GM19239 (cell line): ENCODE measurements at places on chromosomes 7 and 10.
A peak's percentile ranks its signal among the peaks of the same experiment; 100 is the strongest.

DNA sequence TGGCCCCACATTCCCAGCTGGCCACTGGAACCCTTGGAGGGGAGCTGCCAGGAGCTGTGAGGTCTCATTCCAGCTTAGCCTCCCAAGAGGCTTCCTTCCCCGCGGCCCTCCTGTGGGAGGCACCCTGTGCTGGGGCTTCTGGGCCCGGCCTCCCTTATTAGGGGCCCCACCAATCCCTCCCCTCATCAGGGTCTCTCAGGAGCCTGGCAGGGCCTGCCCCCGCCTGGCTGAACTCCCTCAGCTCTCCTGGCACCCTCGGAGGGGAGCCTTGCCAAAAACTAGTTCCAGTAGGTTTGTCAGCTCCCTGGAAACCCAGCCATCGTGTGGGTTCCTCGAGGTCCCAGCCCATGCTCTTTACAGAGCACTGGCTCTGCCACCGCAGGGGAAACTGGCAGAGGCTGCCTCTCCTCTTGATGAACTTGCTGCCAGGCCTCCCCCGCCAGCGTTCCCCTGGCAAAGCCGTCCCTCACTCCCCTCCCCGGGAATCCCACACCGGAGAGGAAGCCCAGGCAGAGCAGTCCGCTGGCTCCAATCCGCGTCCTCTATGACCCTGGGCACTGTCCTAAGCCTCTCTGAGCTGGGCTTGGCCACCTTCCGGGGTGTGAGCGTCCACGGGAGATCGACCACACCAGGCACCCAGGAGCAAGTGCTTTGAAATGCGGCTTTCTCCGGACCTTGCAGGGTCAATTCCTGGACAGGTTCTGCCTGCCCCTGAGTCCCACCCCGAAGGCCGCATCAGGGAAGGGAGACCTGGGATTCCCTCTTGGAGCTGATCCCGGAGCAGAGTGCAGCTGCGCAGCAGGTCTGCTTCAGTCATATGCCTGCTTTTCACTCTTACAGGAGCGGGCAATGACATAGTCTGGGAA lies 139.8 kb downstream of the ARHGAP22 start:
- DNase-seq: no peak

GRCh38 chr10:101559596-101560297 lies 28.3 kb downstream of the POLL start:
- no peak for DNase-seq

DNA sequence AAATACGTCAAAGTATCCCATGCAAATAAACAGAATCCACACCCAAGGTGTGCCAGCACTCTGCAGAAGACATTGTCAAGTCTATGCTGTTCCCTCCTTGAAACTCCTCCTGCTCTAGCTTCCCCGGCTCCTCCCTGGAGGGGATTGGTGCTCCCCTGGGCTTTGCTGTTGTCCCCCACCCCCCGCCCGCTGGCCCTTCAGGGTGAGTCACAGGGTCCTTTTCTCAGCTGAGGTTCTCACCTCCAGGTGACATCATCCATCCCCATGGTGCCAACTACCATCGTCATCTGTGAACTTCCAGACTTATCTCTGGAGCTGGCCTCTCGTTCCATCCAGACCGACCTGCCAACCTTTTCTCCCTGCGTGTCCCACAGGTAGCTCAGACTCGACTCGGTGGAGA lies 77.0 kb downstream of the ITIH5 start:
- no peak for DNase-seq

- DNase-seq: peak; percentile 22
Observed at GRCh38 chr7:123367484-123368122, 166.8 kb downstream of the IQUB start.

DNA sequence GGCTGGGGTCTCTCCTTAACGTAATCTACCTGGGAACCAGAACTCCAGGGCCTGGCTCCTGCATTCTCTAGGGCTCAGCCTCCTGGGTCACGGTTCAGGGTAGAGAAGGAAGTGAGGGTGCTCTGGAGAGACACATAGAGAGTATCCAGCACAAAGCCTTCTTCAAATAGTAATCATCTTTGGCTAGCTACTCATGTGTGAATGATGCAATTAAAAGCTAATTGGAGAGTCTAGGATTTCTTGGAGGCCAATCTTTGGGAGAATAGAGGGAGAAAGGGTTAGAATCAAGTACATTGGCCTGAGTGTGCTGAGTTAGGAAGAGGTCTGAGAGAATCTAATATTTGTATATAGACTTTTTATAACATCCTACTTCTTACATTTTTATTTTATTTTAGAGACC lies 24.0 kb upstream of the MALRD1 start:
- DNase-seq: no peak

DNA sequence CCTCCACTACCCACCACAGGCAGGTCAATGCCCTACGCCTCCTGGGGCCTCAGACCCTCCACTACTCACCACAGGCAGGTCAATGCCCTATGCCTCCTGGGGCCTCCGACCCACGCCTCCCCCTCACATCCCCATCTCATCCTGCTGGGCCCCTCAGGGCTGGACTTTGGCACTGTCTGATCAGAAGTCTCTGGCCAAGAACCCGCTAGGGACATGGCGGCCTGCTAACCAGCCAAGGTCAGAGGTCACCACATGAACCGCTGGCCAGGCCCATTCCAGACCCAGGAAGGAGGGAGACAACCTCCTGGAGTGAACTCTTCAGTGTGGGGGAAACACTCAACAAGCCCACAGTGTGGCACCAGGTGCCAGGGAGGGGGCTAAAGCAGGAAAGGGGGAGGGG lies 55.8 kb downstream of the STK32C start:
- no peak for DNase-seq

DNA sequence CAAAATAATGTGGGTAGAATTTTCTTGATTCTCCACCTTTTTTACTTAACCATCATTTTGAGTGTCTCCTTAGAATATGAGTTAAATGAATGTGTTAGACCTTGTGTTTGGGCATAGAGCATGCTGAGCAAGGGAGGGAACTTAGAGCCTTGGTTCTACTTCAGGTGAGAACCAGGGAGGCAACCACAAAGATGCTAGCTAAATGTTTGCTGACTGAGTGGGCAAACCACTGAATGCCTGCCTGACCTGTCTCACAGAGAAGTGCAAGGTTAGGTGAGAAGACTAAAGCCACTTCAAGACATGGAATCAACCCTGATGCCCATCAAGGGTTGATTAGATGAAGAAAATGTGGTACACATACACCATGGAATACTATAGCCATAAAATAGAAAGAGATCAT lies 242.6 kb upstream of the ZNF32 start:
- no peak for DNase-seq

- DNase-seq: no peak
Observed at GRCh38 chr10:11208908-11209829, 191.5 kb downstream of the CELF2 start.

DNA sequence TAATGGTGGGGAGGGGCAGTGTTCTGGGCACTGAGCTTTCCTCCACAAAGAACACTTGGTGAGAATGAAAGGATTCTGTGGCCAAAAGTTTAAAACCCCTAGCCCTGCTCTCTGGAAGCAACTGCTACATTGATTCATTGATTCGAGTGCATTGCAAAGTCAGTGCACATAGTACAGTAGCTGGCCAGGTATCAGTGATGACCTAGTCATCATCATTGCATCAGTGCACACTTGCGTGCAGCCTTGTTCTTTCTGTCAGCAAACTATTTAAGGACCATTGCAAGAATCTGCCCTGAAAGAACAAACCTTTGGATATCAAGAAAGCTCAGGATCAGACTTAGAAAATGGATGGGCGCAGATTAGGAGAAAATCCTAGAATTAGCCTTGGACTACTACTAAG lies 47.4 kb downstream of the CUL1 start:
- no peak for DNase-seq

DNA sequence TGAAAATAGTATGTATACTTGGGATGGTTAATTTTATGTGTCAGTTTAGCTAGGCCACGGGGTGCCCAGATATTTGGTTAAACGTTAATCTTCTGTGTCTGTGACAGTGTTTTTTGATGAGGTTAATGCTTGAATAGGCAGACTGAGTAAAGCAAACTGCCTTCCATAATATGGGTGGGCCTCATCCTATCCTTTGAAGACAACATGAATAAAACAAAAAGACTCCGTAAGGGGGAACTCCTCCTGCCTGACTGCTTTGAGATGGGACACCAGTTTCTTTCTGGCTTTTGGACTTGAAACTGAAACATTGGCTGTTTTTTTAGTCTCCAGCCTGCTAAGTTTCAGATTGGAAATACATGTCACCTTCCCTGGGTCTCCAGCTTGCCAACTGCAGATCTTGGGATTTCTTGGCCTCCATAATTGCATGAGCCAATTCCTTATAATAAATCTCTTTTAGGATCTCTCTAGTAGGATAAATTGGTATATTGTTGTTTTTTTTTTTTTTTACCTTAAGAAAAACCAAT lies 59.9 kb upstream of the GLCCI1 start:
- no peak for DNase-seq

GRCh38 chr7:22331704-22332103 lies 25.2 kb downstream of the RAPGEF5 start:
- no peak for DNase-seq

- DNase-seq: no peak
Observed at GRCh38 chr7:26633557-26633956, 230.8 kb downstream of the SKAP2 start.

DNA sequence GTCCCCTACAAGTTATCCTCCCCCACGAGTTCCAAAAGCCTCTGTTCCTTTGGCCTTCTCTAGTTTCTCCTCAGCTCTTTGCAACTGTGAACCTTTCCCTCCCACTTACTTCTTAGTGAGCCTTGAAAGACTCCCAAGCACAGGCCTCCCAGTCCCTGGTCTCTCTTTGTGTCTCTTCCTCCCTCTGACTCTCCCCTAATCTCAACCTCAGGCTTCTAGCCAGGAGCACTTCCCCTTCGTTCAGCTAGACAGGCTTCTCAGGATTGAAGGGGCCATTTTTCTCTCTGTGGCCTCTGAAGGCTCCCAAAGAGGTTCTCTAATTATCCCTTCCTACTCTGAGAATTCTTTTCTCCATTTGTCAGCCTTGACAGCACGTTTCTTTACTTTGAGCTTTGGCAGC lies 50.2 kb upstream of the PHYHIPL start:
- DNase-seq: no peak

DNA sequence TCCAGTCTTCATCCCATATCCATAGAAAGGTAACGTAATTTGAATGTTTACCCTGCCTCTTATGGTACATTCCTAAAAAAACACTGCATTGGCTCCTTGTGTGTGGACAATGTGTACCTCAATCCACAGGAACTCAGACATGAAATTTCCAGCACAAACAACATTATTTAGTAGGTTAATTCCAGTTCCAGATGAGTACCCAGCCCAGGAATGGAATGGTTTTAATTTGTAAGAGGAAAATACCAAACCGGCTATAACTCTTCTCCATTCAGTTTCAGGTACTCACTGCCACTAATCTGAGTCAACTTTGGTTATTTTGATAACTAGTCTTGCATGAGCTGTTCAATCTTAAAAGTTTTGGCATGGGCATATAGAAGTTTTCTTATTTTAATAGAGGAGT lies 39.0 kb downstream of the TFPI2 start:
- no peak for DNase-seq

- DNase-seq: no peak
Observed at GRCh38 chr10:30055226-30055662, 4.1 kb downstream of the JCAD start.

DNA sequence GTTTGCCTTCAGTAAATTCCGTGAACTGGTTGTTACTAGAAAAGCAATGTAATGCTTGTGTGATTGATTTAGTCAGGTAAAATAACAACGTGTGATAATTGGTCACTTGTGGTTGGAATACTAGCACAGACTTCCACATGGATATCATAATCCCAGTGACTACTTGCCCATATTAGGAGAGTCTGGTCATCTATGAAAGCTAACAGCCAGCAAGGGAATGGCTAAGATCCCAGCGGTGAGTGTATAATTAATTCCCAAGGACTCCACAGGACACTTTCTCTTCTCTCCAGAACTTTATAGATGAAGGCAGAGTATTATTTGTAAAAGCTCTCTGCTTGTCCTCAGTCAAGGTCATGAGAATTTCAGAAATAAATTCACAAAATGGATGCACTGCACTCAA lies 662.6 kb upstream of the TEX47 start:
- no peak for DNase-seq

DNA sequence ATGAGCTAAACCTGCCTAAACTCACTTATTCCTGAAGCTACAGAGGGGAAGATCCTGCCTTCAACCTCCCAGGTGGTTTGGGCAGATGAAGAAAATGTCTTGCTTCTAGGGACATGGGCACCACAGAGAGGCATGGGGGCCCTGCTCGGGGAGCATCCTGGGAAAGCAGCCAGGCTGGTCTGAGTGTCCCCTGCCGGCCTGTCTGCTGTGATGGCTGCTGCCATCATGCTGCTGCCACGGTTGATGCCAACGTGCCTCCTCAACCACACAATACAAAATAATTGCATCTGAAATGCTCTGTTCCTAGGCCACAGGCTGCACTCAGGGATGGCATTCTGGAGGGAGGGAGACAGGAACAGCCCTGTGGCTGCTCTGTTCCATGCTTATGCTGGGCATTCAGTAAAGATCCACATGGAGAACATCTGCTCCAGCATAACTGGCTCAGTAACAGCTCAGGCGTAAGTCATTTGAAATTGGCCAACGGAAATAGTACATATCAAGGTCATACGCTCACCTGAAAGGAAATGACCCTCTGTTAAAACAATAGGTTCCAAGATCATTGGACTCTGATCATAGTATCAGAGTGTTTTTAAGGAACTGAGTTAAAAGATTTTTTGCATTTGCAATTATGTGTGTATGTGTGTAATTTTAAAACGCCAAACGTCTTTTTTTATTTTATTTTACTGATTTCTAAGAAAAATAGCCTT lies 299.0 kb downstream of the TNS3 start:
- no peak for DNase-seq

DNA sequence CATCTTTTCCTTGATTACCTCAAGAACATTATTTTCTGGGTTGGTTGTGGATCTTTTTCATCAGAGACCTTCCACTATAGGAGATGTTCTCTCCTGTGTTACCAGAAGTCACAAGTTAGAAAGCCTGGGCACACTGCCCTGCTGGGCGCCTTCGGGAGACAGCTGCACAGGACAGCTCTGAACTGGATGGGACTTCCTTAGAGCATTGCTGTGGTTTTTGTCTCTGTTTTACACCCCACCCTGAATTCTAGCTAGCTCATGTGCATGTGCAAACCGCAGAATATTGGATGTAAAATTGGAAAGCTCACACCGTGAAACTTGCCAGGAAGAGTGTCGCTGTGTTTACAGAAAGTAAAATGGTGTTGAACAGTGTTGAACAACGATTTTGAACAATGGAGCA lies 54.4 kb upstream of the SEC61G start:
- no peak for DNase-seq

- DNase-seq: no peak
Observed at GRCh38 chr7:72279203-72279602, 132.9 kb downstream of the CALN1 start.

GRCh38 chr7:71480791-71481190 lies 348.8 kb downstream of the GALNT17 start:
- no peak for DNase-seq
